WERI-Rb-1 (cell line): ENCODE measurements at places on chromosomes 13 and 19.

GRCh38 chr19:7450243-7451223 is 38.3 kb downstream of the PEX11G start:
- DNase-seq = no peak

DNA sequence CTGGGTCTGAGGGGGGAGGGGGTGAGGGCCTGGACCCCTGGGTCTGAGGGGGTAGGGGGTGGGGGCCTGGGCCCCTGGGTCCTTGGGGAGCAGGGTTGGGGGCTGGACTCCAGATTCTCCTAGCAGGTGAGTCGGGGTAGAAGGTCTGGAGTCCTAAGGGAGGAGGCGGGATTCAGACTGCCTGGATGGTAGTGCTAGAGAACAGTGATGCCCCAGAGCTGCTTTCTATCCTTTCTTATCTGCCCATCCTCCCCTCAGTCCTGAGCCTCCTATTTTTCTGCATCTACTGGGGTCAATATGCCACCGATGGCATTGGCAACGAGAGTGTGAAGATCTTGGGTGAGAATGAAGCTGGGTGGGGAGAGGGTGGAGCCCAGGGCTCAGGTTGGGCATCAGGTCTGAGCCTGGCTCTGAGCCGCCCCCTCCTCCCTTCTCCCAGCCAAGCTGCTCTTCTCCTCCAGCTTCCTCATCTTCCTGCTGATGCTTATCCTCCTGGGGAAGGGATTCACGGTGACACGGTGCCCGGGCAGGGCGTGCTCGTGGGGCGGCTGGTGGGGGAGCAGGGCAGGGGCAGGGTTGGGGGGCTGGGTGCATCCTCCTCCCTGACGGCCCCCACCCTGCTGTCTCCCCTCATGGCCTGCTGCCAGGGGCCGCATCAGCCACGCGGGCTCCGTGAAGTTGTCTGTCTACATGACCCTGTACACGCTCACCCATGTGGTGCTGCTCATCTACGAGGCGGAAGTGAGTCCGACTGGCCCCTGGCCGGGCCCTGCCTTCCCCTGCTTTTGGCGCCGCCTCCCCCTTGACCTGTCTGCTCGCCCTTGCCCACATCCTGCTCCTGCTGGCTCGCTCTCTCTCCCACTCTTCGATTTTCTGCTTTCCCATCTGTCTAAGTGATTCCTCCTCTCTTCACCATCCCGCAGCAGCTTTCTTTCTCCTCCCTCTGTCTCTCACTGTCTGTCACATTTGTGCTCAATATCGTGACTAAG is 3.4 kb downstream of the TMEM145 start:
- no peak for DNase-seq

DNA sequence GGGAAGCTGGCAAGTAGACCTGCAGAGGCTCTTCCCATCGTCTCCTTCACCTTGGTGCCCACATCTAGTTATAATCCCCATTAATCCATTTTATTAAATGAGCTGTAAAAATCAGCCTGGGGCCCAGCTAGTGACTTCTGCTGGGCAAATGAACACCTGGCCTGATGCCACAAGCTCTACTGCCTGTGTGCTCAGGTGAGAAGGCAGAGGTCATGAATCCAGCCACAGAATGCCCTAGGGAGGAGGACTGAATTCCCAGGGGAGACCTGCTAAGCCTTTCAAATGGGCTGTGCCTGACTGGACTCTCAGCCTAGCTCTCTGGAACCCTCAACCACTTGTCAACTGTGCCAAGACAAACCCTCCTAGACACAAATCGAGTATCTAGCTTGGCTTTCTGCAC is 74.0 kb downstream of the PDS5B start:
- no peak for DNase-seq

DNA sequence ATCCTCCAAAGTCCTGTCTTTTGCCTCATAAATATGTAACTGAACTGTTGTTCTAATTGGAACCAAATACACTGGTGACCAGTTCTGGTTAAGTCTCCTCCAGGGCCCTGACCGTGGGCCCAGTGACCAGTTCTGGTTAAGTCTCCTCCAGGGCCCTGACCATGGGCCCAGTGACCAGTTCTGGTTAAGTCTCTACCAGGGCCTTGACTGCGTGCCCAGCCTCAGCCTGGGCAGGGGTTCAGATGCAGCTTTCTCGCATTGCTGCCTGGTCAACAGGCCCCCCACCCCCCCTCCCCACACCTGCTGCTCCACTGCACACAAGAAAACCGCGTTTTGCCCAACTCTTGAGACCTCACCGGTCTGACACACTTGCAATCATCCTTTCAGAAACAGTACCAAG is 3.8 kb upstream of the GRTP1 start:
- no peak for DNase-seq

- no peak for DNase-seq
Measured at GRCh38 chr13:29924482-29925350, 74.3 kb upstream of the UBL3 start.

- DNase-seq = no peak
Measured at GRCh38 chr13:72126424-72126823, 259.4 kb upstream of the DACH1 start.

DNA sequence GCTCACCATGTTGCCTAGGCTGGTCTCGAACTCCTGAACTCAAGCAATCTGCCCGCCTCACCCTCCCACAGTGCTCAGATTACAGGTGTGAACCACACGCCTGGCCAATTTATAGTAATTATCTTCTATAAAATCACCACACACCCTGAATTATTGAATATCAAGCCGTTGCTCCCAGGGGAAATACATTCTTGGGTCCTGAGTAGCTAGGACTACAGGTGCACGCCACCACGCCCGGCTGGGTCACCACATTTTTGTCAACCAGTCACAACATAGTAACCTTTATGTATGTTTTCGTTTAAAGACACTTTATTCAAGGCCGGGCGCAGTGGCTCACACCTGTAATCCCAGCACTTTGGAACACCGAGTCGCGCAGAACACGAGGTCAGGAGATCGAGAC is 8.3 kb downstream of the CBLC start:
- DNase-seq = no peak

DNA sequence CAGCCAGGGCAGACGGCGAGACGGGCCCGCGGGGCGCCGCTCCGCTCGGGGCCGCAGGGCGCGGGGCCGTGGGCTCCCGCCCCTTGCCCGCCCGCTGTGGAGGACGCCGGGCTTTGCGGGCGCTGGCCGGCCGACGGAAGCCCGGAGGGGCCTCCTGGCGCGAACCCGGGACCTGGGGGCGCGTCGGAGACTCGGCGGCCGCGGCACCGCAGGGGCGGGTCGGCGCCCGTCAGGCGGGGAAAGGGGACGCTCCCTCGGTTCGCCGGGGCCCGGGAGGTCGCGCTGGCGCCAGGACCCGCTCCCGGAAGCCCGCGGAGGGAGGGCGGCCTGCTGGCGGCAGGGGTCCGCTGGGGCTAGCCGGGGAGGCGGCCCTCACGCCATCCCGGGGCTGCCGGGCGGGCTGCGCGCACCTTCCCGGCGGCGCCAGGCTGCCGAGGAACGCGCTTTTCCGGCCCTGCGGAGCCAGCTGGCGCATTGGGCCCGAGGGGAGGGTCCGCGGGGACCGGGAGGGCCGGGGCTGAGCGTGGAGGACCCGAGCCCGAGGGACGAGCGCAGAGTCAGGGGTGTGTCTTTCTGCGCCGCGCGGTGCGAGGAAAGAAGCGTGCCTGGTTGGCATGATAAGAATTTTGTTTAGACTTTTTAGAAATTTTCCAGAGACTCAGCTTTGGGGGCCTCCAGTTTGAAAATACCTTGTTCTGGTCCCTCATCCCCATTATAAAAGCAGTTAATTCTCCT is 511 bp downstream of the GARRE1 start:
- peak; percentile 41 for DNase-seq

DNA sequence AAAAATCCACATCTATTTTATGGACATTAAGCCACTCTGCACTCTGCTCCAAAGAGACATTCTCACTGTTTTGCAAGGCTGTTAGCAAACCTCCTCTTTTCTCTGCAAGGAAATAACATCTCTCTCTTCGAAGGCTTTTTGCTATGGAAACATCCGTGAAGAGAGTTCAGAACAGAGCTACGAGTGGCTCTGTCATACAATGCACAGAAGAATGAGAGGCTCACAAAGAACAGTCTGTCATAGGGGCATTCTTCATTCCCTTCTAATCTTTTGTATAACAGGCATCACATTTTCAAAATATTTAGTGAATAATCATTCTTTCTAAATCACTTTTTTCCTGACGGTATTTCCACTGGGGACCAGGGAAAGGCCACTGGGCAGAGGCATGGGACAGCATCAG is 346.1 kb downstream of the IRS2 start:
- no peak for DNase-seq

DNA sequence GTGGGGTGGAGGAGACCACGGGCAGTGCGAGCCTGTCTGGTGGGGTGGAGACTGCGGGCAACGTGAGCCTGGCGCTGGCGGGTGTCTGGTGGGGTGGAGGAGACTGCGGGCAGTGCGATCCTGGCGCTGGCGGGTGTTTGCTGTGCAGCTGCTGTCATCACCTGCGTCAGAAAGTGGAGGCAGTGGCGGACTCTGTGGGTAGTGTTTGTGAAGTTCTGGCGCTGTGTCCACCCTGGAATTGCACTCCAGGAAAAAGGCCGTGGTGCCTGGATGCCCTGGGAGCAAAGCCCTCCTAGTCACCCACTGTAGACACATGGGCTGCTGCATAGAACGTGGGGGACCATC is 6.2 kb downstream of the TEX29 start:
- DNase-seq = no peak

GRCh38 chr13:23898101-23898500 is 799 bp upstream of the C1QTNF9B start:
- no peak for DNase-seq

DNA sequence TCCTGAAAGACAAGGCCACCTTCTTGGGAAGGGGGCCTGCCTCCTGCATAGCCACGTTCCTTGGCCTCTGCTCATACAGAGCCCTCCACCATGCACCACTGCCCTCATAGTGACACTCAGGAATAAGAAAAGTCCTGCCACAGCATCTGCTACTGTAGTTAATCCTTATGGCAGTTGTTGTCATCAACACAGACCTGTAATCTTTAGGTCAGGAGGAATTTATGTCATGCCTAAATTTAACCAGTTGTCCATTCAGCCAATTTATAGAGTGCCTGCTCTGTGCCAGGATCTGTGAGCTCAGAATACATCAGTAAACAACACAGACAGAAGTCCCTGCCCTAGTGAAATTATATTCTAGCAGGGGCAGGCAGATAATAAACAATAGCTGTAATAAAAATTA is 44.4 kb downstream of the FAM124A start:
- DNase-seq = peak; percentile 32

DNA sequence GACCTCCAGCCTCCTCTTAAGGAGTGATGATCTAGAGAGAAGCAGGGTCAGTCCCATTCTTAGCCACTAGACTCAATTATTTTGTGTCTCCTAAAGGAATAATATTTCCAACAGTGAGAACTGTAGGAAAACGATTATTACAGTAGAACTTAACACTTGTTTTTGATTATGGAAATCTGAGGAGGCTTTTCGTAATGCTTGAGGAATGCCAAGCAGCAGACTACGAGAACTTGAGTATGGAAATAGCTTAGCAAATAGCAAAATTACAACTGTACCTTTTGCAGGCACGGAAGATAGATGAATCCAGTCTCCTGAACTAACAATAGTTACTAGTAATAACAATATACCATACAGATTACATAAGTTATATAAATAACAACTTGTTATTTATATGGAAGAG is 12.2 kb downstream of the BRD4 start:
- DNase-seq = no peak

DNA sequence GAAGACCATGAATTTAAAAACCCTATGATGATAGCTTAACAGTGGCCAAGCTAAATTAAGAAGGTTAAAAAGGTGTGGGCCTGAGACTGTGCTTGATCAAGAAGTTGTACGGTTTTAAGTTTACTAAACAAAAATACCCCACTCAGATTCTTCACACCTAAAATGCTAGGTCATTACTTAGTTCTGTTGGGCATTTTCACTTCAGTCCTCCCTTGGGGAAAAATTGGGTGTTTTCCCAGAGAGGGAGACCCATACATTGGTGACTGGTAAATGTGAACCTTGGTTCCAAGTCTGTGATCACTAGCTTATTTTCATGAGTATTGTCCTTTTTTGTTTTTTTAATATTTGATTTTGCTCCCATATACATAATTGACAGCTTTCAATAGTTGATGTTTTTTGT is 44.4 kb downstream of the MTUS2 start:
- no peak for DNase-seq

DNA sequence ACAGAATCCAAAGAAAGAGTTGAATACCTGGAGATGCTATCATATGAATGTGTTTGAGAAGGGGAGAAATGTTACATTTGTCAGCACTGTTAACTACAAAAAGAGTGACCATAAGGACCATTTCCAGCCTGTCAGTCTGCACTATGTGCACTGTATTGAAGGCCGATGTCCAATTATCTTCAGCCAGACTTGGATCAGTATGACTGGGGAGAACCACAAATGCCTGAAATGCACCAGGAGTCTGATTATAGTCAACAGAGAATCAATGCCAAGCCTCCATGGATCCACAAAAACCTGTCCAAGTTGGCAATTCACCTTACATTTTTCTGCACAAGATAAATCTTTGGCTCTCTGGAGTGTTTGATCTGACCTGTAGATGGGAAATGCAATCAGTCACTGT is 697.5 kb upstream of the SGCG start:
- DNase-seq = no peak

GRCh38 chr13:29935309-29935981 is 85.0 kb upstream of the UBL3 start:
- DNase-seq = no peak
